ENCODE measurements at places on chromosomes 2 and 18. TPM values are rescaled to one million over a fixed set of nuclear protein-coding genes. Genes with fewer than 3 reads are reported as not detected.

GRCh38 chr2:201132518-201132917, 16.6 kb downstream of the CFLAR start:
- DNase-seq, result no peak

DNA sequence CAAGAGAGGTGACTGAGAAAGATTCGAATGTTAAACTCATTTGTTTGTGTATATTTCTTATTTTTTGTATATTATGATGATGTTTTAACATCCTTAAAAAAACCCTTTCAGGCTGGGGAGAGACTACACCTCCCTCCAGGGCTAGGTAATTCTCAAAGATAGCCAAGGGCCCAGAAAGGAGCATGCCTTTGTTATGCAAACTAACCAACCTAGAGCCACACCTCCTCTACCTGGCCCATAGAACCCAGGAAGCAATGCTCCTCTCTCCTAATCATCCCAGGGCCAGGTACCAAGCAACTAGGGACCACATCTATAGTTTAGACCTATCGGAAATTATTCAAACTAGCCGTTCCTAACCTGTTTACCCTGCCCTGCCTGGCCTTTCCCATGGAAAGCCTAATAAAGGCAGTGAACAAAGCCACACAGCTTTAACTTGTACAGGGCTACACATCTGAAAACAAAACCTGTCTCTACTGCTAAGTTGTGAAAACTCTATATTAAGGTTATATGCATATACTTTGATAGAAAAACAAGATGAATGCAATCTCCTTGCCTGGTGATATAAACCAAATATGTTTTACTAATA, 79.7 kb downstream of the COLEC12 start:
- no peak for DNase-seq

DNA sequence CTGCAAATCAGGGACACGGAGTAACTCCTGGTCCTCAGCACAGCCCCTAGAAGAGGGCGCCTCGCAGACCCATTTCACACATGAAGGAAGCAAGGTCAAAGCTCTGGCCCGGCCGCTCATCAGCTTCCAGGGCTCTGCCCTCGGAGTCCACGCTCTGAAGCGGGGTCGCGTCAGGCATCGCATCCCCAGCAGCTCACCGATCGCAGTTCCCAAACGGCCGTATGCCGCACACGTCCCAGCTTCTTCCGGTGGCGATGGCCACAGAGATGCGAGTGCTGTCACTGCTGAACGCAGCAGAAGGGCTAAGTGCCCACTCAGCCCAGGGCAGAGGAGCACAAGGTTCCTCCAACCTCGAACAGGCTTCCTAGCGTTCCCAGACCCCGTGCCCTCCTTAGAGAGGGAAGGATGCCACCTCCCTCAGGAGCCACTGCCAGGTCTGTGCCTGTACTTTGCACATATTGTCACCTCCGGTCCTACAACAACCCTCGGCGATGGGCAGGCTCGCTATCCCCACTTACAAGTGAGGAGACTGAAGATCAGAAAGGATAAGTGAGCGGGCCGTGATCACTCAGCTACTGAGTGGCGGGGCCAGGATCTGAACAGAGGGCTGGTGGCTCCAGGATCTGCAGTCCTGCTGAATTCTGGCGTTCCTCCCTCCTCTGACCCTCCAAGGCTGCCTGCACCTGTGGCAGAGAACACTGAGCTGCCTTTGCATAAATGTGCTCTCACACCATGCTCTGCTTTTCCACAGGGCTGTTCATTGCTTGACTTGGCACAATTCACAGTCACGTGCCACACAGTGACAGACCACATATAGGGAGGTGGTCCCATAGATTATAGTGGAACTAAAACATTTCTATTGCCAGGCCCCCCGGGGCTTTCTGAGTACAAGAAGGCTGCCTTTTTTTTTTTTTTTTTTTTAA, 71.4 kb downstream of the COPS8 start:
- DNase-seq, result no peak

DNA sequence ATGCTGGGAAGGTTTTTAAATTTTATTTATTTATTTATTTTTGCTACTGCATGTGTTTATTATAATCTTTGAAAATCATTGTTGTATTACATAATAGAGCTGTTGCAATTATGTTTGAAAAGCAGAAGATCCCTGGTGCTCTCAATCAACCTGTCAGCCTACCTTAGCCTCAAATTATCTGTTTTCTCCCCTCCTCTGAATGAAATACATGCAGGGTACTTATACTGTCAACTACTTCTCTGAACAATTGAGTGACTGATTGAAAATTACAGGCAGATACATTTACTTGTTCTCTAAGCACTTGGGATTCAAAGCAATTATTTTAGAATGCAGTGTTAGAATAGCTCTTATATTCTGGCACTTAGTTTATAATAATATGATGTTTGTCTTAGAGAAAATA, 8.1 kb downstream of the KYNU start:
- no peak for DNase-seq

DNA sequence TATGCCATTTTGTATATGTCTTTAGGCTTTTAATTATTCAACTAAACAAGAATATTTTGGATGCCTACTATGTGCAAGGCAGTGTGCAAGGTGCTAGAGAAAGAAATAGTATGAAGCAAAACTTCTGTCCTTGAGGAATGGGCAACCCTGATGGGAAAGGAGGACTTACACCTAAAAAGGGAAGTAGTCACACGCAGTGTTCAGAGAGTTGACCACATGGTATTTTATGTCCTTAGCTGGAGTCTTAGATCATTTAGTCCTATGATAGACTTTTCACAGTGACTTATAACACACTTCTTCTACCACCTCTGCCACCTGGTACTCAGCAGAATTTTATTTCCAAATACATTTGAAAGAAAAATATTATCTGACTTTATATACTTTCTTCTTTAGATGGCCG, 291.6 kb downstream of the PLCL1 start:
- DNase-seq, result no peak

- DNase-seq, result no peak
Observed at GRCh38 chr2:65499216-65499615, 66.8 kb upstream of the SPRED2 start.

DNA sequence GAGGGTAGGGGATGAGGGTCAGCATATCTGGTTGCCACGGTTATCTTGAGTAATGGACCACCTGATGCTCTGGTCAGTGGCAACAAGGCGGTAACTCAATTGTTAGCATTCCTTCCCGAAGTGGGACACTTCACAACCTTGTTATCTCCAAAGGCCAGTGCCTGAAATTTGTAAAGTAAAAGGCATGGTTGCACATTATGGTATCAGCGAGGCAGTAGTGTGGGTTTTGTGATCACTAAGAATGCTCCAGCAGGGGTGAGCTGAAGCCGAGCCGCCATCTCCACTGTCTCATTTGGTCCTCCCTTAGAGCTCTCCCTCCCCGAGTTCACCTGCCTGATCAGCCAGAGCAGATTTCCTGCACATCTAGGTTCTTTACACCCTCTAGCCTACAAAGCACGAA, 50.5 kb upstream of the LGALSL start:
- no peak for DNase-seq

GRCh38 chr2:213862407-213863076, 548.3 kb upstream of the VWC2L start:
- DNase-seq, result no peak

DNA sequence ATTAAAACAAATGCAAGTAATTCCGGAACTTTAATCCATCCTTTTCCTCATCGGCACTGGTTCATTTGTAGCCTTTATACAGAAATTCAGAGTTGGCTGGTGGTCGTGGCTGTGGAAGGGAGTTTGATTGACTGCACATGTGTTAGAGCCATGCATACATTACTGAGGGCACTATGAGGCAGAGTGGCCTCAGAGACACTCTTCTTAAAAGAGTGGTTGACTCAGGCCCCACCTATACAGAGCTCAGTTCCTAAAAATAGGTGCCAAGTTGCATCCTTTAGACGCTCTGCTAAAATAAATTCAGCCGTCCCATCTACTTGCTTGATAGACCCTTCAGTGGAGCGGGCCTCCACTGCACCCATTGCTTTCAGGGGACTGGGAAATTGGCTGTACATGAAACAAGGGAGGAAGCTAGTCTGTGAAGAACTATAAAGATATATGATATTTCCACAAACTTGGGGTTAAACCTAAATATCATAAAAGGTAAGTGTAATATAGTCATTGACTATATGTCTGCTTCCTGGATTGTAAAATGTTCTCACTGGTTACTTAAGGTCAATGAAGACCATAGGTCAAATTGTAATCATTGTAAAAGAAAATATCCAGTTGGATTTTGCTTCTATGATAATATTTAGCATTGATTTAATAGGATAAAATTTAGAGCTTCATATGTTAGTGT, 298.9 kb downstream of the XIRP2 start:
- no peak for DNase-seq

GRCh38 chr2:36535099-36535498, 62.9 kb downstream of the FEZ2 start:
- DNase-seq, result no peak

DNA sequence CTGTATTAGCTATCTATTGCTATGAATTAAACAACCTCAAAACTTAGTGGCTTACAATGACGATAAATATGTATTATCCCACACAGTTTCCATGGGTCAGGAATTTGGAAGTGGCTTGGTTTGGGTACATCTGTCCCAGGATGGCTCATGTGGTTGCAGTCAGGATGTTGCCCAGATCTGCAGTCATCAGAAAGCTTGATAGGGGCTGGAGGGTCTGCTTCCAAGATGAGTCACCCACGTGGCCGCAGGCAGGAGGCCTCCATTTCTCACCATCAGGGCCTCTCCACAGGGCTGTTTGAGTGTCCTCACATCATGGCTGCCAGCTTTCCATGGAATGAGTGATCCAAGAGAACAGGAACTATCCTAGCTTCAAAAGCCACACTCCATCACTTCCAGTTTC, 46.4 kb downstream of the CHRNA1 start:
- no peak for DNase-seq

DNA sequence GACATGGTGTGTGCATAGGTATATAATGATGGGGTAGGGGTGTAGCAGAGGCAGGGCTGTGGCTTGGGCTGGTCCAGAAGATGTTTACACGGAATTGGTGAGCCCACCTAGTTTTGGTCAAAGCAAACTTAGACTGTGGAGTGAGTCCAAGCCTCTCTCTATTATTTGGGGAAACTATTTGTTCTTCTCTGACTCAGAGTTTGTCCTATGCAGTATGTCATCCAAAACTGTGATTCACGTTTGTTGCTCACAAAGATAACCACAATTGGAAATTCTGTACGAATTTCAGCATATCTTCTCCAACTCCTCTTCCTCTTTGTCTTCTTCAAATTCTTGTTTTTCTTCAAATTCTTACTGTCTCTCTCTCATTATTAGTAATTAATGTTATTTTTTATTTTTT, 292.9 kb downstream of the XIRP2 start:
- DNase-seq, result no peak

DNA sequence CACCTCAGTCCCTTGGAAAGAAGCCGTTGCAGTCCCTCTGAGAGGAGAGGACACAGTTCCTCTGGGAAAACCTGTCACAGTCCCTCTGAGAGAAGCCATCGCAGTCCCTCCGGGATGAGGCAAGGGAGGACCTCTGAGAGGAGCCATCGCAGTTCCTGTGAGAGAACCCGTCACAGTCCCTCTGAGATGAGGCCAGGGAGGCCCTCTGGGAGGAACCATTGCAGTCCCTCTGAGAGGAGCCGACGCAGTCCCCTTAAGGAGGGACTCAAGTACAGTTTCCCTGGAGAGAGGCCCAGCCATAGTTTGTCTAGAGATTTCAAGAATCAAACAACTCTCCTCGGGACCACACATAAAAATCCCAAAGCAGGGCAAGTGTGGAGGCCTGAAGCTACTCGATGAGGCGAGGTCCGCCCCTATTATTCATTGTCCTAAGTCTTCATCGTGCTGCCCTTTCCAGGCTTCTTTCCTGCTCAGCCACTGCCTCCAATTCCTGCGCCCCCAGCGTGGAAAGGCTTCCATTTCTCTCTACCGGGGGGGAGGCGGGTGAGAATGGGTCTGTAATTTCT, 630 bp upstream of the ZNF512 start:
- no peak for DNase-seq

- no peak for DNase-seq
Observed at GRCh38 chr2:133344849-133345248, 223.4 kb downstream of the NCKAP5 start.

GRCh38 chr2:168550670-168551069, 94.6 kb downstream of the CERS6 start:
- no peak for DNase-seq

DNA sequence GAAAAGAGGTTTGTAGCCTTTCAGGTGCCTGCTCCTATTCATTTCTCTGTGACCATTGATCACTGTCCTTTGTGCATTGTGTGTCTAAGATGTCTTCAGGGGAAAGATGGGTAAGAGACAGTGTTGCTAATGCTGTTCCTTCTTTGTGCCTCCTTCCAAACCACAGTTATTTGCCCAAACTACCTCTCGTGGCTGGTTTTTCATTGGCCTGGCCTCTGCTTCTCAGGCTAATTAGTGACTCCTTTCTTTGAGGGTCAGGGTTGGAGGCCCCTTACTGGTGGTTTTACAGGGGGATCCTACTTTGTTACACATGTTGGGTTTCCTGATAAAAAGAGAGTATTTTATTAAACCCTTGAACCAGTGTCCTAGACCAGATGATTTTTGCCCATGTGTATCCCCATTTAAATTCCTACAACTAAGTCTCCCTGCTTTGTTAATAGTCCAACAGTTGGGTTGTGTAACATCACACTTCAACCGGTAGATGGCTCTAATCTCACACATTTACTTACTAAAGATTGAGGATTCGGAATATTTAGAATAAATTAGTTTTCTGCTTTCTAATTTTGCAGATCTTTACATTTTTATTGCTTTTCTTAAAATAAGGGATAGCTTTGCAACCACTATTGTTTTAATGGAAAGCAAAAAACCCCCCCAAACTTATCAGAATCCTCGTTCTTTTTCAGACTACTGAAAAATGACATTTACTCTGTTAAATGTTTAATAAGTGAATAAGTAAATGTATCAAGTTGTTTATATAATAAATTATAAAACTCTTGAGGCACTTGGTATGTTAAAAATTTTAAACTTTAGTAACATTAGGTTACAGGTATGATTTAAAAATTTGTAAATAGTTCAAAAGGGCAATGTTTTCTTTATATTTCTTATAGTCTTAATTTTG, 2.4 kb downstream of the MARS2 start:
- peak; percentile 28 for DNase-seq

GRCh38 chr18:40011201-40011600, 1943.8 kb upstream of the PIK3C3 start:
- no peak for DNase-seq

GRCh38 chr18:61738488-61738887, 154.3 kb downstream of the RNF152 start:
- DNase-seq, result no peak

- DNase-seq, result no peak
Observed at GRCh38 chr2:10532638-10533101, 84.5 kb upstream of the ODC1 start.

DNA sequence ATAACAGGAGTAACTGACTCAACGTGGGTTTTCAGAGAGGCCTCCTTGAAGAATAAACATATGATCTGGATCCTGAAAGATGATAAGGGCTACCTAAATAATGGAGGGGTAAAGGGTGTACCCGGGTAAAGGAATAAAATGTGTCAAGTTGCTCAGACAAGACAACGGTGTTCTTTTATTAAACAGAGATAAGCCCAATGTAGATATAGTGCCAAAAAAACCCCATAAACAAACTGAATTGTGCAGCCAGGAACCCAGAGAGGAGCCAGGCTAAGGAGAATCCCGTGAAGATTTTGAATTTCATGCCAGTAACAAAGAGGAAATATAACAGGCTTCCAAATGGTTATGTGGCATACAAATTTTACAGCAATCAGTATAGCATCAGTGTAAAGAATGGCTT, 618.2 kb downstream of the CPS1 start:
- DNase-seq, result no peak

HRH4 gene
- polyA plus RNA-seq, result 0.14 TPM

LRATD1 gene
- 19.3 TPM for polyA plus RNA-seq

COLEC11 gene
- polyA plus RNA-seq, result 2.4 TPM

LIMS4 gene
- polyA plus RNA-seq, result 1.2 TPM

ACTG2 gene
- polyA plus RNA-seq, result 0.36 TPM

COPS7B gene
- polyA plus RNA-seq, result 53.8 TPM

HDAC4 gene
- 14.0 TPM for polyA plus RNA-seq

EFR3B gene
- polyA plus RNA-seq, result 8.6 TPM

DCC gene
- 4.0 TPM for polyA plus RNA-seq

ASB1 gene
- 30.0 TPM for polyA plus RNA-seq
